ENCODE measurements at places on chromosomes 1 and 21.

DNA sequence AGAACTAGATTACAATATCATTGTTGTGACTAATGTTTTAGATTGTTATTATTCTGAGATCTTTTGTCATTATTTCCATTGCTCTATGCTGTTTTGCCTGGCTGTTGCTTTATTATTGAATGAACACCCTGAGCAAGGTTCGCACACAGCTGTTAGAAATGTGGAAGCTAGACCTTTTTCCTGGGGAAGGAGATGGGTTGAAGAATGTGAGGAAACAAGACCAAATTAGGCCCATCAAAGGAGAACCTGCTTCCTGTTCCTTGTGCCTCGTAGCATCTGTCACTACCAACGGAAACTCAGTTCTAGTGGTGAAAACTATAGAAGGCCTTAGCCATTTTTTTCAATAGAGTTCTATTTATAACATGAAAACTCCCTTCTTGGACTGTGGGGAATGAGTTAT is 68.7 kb downstream of the RGL1 start:
- DNase-seq, result no peak

DNA sequence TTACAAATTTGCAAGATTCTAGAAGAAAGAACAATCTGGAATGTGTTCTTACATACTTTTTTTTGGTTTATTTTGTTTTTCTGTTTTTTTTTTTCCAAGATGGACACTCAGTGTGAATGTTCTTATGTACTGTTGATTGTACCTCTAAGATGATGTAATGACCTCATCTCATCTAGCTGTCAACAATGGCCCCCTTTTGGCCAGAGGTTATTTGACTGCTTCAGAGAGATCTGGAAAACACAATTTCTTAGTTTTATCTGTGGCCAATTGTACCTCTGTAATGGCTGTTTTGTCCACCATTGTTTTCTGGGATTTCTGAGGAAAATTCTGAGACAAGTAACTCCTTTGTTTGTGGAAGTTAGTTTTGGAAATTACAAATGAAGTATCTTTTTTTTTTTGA is 38.9 kb downstream of the ST6GALNAC3 start:
- no peak for DNase-seq

- no peak for DNase-seq
These were observed 4.5 kb upstream of the COP1 start for GRCh38 chr1:176211396-176212165.

DNA sequence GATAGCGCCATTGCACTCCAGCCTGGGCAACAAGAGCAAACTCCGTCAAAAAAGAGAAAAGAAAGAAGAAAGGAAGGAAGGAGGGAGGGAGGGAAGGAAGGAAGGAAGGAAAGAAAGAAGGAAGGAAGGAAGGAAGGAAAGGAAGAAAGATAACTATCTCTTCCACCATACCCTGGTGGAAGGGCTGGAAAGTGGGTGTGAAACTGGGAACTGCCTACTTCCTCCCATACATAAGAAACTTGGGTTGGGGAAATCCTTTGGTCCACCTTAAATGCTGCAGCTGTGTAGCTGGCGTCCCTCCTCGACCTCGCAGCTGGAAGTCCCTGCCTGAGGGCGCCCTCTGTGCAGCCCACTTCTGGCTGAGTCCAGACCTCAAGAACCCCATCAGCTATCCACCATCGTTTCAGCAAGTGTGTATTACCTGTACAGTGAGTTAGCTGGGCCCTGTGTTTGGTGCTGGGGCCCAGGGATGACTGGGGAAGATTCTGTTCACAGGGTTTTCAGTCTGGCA is 4.6 kb upstream of the FAM167B start:
- no peak for DNase-seq

GRCh38 chr1:209825591-209826434 is 2.0 kb upstream of the UTP25 start:
- no peak for DNase-seq

- no peak for DNase-seq
These were observed 67.8 kb downstream of the POU2F1 start for GRCh38 chr1:167288390-167289074.

- no peak for DNase-seq
These were observed 3.9 kb upstream of the TGFBR3 start for GRCh38 chr1:91889717-91890459.

GRCh38 chr1:92447033-92447681 is 39.6 kb downstream of the GFI1 start:
- DNase-seq, result no peak

DNA sequence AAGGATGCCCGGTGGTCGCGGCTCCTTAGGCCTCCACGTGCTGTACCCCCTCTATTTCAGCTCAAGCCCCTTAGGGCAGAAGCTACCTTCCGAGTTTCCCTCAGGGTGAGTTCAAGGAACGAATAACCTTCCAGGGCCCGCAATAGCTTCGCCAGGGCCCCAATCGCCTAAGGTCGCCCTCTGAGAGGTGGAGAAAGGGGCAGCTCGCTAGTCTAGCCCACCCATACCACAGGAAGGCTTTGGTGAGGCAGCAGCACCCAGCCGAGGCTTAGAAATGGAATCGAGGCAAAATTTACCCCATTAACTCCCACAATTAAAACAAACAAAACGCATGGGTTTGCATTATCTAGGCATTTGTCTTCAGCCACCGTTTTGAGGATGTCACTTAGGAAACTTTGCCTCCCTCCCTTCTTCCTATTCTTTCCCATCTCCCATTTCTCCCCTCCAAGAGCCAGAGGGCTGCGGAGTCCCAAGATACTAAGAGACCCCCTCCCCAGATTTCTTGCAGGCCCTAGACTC is 954 bp downstream of the WNT2B start:
- no peak for DNase-seq

GRCh38 chr1:85596947-85597346 is 16.4 kb downstream of the CCN1 start:
- no peak for DNase-seq

DNA sequence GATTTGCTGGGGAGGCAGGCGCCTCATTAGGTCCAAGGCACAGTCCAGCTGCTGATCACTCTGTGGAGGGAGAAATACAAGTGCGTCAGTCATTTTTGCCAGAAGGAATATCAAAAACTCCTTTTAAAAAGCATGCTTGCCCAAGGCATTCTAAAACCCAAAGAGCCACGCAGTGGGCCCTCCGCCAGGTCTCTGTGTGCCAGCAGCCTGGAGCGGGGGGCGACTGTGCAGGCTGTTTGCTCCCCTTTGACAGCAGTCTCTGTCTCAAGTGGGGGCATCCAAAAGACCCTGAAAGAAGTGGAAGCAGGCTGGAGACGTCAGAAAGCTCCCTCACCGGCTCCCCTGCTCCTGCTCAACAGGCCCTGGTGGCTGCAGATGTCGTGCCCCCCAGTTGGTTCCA is 65.6 kb downstream of the CAPZB start:
- no peak for DNase-seq

GRCh38 chr1:160858097-160858496 is 4.6 kb downstream of the CD244 start:
- DNase-seq, result no peak

GRCh38 chr1:118204105-118204504 is 19.1 kb upstream of the SPAG17 start:
- no peak for DNase-seq

GRCh38 chr1:209219791-209220524 is 363.6 kb upstream of the CAMK1G start:
- no peak for DNase-seq

DNA sequence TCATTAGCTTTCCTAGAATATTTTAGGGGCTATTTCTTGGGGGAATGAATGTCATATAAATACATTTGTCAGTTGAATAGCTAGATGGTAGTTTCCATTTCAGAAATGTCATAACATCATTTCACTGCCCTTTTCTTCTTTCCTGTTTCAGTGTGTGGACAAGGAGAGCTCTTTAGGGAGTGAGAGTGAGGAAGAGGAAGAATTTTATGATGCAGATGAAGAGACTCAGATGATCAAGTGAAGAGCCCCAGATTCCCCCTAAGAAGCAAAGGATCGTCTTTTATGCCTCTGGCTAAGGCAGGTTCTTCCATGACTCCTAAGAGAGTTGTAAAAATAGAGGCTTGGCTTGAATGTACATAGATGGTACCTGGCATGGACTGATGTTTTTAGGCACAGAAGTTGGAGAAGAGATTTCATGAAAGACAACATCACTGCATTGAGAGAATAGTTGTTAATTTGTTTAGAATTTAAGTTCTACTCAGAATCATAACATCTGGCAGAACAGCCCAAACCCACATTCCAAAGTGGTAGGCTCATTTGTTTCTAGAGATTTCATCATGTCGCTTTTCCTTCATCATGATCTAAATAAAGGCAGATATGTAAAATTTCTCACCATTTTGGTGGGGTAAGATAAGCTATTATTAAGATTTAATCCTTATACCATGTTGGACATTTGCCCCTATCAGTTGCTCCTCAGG is 44.2 kb upstream of the MAB21L3 start:
- no peak for DNase-seq

DNA sequence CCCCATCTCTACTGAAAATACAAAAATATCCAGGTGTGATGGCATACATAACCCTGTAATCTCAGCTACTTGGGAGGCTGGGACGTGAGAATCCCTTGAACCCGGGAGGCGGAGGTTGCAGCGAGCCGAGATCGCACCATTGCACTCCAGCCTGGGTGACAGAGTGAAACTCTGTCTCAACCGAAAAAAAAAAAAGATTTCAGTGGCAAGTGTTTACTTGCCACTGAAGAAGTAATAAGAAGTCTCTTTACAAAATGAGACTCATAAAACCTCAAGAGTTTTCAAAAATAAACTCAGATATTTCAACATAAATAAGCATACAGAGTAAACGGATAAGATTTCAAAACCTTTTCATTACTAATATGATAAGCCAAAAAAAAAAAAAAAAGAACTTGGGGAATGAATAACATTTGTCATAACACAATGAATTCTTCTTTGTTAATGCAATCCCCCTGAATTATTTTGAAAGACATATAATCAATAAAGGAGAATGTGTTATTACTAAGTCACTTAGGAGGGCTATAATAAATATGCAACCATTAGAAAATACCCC is 34.2 kb upstream of the EXO1 start:
- DNase-seq, result no peak

DNA sequence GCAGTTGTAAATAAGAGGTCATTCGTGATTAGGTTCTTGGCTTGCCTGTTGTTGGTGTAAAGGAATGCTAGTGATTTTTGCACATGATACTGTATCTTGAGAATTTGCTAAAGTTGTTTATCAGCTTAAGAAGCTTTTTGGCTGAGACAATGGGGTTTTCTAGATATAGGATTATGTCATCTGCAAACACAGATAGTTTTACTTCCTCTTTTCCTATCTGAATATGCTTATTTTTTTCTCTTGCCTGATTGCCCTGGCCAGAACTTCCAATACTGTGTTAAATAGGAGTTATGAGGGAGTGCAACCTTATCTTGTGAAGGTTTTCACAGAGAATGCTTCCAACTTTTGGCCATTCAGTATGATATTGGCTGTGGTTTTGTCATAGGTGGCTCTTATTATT is 576.1 kb upstream of the RGS18 start:
- DNase-seq, result no peak

DNA sequence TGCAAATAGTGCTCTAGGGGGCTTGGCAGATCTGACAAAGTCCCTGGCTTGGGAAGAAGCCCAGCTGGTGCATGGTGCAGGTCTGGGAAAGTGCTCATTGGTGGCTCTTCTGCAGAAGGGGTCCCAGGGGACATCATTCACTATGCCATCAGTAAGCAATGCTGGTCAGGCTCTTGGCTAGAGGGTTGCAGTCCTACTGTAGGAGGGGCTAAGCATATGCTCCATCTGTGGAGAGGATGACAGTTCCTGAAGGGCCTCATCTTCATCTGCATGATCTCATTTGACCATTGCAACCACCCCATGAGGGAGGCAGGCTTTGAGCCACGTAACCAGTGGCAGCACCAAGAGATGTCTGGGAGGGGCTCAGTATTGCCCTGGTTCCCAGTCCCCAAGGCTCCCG is 31.5 kb upstream of the VASH2 start:
- DNase-seq, result no peak

GRCh38 chr21:34219334-34220060 is 144.3 kb upstream of the KCNE2 start:
- DNase-seq, result no peak
